NCI-H748 treated with DMSO at 0.1 percent for 48 hours (cell line): ENCODE measurements at places on chromosomes 13 and 19.

DNA sequence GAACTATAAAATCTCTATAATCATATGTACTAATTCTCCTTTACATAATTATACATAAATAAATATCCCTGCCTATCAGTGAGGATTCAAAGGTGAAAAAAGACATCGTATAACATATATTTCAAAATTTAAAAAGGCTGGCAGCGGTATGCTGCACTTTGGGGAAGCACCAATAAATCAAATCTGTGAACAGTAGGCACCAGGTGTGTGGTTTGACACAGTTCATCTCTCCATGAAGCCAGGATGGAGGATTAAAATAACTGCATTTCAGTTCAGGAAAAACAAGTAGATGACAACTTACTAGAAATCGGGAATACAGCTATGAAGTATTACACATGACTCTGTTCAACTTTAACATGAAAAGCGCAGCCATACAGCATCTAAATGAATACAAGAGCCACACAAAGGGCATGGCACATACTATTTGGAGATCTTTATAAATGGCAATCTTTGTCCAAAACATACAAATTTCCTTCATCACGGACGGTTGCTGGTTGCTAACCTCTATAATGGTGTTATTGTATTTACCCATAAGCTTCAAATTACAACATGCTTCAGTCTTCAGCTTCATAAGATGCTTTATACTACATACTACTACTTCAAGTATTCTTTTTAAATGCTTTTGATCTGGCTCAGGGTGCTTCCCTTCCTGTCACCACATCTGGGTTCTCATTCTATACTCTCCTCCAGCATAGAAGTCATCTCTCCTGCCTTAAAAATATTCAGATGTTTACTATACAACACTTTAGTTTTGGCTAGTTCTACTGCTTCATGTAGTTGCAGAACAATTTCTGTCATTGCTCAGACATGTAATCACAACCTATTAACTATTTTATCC lies 128.7 kb downstream of the KLF12 start:
- DNase-seq, result no peak

GRCh38 chr13:112331675-112332074 lies 44.5 kb upstream of the SPACA7 start:
- peak; percentile 34 for DNase-seq

DNA sequence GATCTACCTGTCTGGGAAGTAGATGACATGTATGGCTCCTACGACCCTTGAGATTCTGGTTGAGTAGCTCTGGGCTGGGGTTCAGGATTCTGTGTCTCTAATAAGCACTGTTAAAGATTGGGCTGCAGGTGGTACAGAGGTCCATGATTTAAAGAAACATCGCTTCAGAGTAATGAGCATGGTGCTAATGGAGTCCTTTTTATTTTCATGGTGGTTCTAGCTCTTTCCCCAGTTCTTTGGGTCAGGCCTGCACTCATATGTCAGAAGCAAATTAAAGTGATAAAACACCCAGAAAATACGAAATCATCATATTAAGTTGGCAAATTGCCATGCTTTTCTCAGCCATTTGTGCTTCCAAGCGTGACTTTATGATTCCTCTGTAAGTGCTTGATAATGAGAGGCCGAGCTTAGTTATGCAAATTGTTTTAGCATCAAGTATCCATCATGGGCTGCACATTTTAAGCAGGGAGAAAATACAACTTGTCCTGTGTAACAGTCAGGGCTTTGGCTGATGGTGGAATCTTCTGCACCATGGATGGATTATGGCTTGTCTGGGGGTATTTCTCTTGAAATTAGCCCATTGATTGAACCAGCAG lies 45.1 kb downstream of the MTUS2 start:
- DNase-seq, result no peak

- no peak for DNase-seq
Observed at GRCh38 chr19:51203916-51204315, 21.0 kb upstream of the CD33 start.

GRCh38 chr19:39825093-39825463 lies 8.9 kb downstream of the DYRK1B start:
- no peak for DNase-seq

- DNase-seq, result peak; percentile 17
Observed at GRCh38 chr19:49889687-49890348, 6.9 kb downstream of the IL4I1 start.

DNA sequence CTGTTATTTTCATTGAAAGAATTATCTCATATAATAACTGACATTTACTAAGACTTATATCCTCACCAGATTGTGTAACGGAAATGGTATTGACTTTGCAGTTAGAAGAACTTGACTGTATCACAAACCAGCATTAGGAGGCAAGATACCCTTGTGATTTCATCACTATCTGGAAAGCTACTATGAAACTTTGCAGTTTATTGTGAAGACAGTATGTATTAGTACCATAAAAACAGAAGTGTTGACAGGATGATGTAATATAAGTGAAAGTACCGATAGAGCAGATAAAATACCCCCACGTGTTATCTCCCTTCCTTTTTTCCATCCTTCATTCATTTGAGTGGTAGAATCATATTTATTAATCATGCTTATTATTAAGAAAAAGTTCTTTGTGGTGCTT lies 365.7 kb upstream of the KLHL1 start:
- no peak for DNase-seq

GRCh38 chr13:98300956-98301641 lies 124.0 kb upstream of the RNF113B start:
- no peak for DNase-seq

GRCh38 chr13:113803409-113804016 lies 44.5 kb downstream of the TMEM255B start:
- no peak for DNase-seq

GRCh38 chr19:37855098-37855497 lies 51.3 kb downstream of the WDR87 start:
- DNase-seq, result no peak

- DNase-seq, result no peak
Observed at GRCh38 chr13:62524061-62524460, 1108.4 kb upstream of the PCDH20 start.

GRCh38 chr19:41421314-41421713 lies 5.9 kb downstream of the B3GNT8 start:
- peak; percentile 87 for DNase-seq

- no peak for DNase-seq
Observed at GRCh38 chr13:29515372-29515771, 80.1 kb downstream of the SLC7A1 start.

DNA sequence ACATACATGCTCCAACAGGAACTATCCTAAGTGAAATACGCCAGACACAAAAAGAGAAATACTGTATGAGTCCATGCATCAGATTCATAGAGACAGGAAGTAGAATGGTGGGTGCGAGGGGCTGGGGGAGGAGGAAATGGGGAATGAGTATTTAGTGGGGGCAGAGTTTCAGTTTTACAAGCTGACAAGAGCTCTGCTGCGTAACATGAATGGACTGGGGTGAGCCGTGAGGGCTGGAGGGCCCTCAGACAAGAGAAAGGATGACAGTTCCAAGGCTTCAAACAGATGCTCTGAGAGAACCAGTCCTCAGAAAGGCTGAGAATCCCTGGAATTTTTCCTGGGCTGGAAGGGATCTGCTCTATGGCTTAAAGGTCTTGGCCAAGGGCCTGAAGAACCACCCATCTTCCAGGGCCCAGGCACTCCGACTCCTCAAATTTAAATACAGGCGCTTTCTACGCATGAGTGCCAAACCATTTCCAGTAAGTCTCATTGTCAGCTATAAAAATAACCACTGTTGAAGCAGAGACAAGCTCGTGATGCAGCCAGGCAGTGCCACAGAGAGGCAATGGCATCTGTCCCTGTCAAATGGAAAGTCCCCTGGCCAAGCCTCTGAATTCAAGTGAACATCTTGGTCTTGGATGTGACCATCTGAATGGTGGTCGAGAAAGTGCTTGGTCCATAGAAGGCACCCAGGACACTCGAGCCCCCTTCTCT lies 17.5 kb downstream of the KLF2 start:
- no peak for DNase-seq

- DNase-seq, result peak; percentile 95
Observed at GRCh38 chr19:49151267-49152118, 3.7 kb downstream of the HRC start.

DNA sequence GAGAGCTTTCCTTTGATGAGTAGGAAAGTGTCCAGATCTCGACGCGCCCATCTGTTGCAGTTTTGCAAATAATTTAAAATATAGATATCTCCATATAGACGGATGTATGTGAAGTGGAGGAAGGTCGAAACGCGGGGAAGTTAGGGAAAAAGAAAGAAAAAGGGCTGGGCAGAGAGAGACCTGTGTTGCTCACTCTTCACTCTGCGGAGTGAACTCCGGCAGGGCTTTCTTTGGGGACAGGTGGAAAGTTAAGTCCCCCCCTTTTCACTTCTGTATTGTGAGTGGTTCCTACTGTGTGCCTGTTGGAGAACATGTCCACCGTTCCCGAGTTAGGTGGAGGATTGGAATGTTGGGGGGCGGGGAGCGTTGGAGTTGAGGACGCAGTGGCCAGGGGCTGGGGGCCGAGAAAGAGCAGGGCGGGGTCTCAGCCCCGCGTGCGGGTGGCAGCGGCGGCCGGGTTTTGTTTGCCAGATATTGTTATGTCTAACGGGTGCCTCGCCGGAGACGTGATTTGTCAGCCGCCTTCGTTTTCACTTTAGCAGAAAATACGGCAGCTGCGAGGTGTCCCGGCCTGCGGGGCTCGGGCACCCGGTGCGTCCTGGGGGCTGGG lies 145.1 kb upstream of the ZNF536 start:
- DNase-seq, result no peak

- DNase-seq, result no peak
Observed at GRCh38 chr19:9945319-9945966, 9.1 kb upstream of the OLFM2 start.

- no peak for DNase-seq
Observed at GRCh38 chr19:51663650-51664049, 17.0 kb upstream of the SIGLEC14 start.

- DNase-seq, result no peak
Observed at GRCh38 chr13:43979492-43979891, 99.8 kb downstream of the LACC1 start.

- DNase-seq, result no peak
Observed at GRCh38 chr19:49651820-49652550, 10.0 kb downstream of the SCAF1 start.

DNA sequence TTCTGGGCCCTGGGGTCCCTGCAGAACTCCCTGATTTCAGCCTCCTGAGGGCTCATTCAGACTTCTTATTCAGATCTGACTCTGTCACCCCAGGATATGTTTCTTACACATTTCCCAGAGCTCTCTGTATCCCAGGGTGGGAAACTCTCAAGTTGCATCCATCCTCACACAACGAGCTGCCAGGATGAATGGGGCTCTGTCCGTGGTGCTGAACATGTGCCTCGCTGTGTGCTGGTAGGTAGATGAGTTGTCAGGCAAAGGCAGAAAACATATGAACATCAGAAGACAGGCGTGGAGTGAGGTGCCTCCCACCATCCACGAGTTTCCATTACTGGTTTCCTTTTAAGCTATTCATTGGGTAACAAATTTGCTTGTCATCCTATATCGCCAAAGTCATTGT lies 11.4 kb upstream of the IGFL1 start:
- DNase-seq, result no peak

DNA sequence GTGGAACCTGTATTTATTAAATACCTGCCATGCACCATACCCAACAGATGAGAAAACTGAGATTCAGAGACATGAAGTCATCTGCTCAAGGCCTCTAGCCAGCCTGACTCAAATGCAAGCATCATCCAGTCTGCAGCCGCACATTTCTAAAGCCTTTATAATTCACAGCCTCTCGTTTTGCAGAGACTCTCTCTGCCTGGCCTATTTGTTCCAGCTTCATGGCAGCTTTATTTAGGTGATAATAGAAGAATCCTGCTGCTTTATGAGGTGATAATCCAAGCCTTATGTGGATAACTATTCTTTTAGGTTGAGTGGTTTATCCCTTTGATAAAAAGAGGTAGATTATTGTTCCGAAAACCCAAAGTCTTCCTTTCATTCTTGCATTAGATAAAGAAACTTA lies 58.4 kb downstream of the OXGR1 start:
- DNase-seq, result no peak

GRCh38 chr19:14030997-14031718 lies 404 bp upstream of the IL27RA start:
- no peak for DNase-seq

DNA sequence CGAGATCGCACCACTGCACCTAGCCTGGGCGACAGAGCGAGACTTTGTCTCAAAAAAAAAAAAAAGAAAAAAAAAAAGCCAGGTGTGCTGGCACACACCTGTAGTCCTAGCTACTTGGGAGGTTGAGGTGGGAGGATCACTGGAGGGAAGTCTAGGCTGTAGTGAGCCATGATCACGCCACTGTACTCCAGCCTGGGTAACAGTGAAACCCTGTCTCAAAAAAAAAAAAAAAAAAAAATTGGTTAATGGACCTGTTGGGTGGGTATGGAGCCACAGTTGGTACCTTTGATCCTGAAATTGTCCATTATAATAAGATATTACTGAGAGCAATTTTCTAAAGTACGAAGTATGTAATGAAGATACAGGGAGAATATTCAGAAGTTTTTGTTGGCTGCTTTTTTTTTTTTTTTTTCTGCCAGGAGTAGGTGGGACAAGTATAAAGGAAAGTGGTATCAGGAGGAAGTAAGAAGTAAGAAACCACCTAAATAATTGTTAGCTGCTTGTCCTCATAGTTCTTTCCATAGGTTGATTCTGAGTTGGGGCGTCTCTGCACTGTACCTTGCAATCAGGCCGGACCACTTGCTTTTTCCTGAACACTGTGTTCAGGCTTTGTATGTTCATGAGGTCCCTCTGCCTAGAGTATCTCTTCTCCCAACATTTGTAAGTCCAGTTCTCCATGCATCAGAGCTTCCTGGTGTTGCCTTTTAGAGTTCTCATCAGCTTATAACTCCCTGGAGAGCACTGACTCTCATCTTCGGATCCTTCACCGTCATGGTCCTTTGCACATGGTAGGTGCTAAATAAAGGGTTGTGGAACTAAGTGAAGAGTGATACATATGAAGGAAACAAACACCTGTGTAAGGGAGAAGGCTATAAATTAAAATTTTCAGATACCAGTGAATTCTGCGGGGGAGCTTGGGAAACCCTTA lies 31.7 kb downstream of the ARHGAP35 start:
- DNase-seq, result no peak

DNA sequence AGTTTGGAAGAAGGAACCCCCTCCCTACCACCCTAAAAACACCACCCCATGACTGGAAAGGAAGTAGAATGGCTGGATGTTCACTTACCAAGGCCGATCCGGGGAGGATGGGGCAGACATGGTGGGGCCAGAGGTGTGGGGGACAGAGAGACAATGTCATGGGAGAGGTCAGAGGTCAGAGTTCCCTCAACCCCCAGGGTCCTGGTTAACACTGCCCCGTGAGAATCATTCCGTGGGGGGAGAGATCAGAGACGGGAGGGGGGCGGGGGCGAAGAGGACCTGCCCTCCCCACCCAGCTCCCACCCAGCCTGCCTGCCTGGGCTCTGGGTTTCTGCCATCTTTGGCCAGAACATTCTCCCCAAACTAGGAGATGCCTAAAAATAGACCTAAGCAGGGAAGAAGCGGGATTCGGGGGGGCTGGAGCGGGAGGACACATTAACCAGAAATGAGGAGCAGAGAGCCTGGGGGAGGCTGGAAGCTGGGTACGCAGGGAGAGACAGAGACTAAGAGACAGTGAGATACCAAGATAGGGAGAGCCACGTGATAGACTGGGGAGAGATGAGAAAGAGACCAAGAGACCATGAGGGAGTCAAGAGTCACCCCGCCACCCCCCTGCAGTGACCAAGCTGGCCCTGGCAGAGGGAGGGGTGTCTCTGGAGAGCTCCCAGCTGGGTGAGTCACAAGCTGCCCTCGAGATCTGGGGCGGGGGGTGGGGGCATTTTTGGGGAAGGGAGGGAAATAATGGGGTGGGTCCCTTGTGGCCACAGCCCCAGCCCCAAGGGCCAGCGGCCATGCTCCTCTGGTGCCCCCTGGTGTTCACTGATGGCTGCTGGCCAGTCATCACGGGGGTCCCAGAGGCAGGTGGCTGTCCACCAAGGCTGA lies 6.1 kb upstream of the KANK2 start:
- DNase-seq, result no peak

GRCh38 chr19:32265995-32266394 lies 79.4 kb upstream of the ZNF507 start:
- DNase-seq, result no peak
